CMK (cell line): ENCODE measurements at places on chromosomes 6 and 20.

- DNase-seq = no peak
Observed at GRCh38 chr6:114049367-114049966, 78.5 kb upstream of the HDAC2 start.

- no peak for DNase-seq
Observed at GRCh38 chr20:49385465-49385864, 97.0 kb downstream of the KCNB1 start.

- no peak for DNase-seq
Observed at GRCh38 chr6:53360093-53360912, 11.6 kb upstream of the ELOVL5 start.

- DNase-seq = no peak
Observed at GRCh38 chr6:14128746-14129145, 11.2 kb downstream of the CD83 start.

GRCh38 chr20:44704551-44704971 lies 10.6 kb upstream of the CCN5 start:
- DNase-seq = no peak

GRCh38 chr6:17869753-17870050 lies 117.7 kb downstream of the KIF13A start:
- no peak for DNase-seq

GRCh38 chr6:96687121-96687520 lies 124.2 kb downstream of the FHL5 start:
- DNase-seq = no peak

- no peak for DNase-seq
Observed at GRCh38 chr6:105911106-105911629, 175.0 kb upstream of the PRDM1 start.

- DNase-seq = peak; percentile 12
Observed at GRCh38 chr20:57654363-57654997, 34.3 kb upstream of the ZBP1 start.

- DNase-seq = no peak
Observed at GRCh38 chr20:50066161-50066834, 46.7 kb downstream of the UBE2V1 start.

- no peak for DNase-seq
Observed at GRCh38 chr6:142567461-142567860, 265.7 kb downstream of the ADGRG6 start.

DNA sequence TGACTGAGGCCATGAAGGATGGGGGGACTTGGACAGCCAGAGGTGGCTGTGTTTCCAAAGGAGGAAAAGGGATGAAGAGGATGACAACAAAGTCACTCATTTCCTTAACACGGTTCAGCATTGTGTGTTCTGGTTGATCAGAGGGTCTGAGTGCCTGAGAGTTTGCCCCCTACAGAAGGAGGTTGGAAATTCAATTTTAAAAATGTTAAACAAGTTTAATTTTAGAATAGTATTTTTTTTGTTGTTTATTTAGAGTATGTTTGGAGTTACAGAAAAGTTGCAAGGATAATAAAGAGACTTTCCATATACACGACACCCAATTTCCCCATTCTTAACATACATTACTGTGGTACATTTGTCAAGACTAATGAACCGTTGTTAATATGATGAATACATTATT lies 10.3 kb upstream of the VAPB start:
- DNase-seq = no peak

DNA sequence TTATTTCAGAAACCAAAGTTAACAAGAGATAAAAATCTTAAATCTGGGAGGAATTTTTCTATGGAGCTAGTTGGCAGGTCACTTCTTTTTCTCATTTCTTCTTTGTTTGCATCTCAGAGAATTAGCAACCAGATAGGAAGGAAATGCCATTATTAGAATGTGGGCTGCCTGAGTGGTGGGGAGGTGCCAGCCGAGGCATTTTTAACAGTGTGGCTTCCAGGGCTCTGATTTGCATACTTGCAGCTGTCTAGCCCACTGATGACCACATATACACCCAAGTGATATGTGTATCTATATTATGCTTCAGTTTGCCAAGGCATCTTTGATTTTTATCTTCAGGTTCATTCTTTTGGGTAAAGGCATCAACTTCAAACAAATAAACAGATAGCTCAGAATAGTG lies 206.7 kb downstream of the CLIC5 start:
- DNase-seq = no peak

DNA sequence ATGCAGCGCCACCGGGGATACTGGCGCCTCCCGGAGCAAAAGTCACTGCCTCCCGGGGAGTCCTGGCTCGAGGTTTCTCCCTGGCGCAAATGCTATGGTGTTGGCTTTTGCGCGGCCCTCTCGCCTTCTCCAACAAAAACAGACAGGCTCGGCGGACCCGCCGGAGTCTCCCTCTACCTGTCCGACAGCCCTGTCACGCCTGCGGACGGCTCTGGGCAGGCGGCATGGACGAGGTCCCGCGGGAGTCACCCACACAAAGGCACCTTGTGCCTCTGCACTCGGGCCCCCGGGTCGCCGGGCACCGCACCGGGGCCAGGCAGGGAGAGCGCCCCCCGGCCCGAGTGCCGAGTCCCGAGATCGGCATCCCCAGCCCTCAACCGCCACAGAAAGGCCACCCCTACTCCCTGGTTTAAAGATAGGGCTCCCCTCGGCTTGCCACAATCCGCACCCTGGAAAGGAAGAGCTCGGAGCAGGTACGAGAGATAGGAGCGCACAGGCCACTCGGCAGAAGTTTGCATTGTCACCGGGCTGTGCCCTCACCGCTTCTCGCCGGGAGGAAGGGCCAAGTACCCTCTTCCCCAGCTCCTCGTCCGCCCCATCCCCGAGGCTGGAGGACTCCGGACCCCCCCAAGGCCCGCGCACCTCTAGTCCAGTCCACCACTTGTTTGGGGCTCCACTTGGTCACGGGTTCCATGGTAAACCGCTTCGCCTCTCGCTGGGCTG lies 903 bp downstream of the CNKSR3 start:
- DNase-seq = peak; percentile 40

GRCh38 chr6:157075549-157076450 lies 247.5 kb downstream of the TMEM242 start:
- no peak for DNase-seq

- DNase-seq = peak; percentile 92
Observed at GRCh38 chr20:4811661-4812181, 90.0 kb downstream of the PRND start.

- DNase-seq = no peak
Observed at GRCh38 chr20:46088409-46089166, 1.2 kb downstream of the NCOA5 start.

DNA sequence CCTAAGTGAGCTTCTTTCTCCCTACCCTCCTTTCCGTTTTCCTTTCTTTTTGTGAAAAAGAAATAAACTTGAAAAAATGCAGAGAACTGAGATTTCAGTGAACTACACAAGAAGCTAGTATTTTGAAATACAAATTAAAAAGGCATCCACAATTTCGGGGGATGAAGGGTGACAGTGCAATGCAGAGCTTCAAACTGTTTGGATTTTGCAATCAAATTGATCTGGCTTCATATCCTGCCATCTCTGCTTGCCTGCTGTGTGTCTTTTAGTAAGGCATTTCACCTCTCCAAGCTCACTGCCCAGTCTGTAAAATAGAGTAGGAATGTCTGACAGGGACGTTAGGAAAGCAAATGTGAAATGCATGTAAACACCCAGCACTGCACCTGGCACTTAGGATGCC lies 258.0 kb downstream of the HACE1 start:
- no peak for DNase-seq

- DNase-seq = no peak
Observed at GRCh38 chr6:79330704-79331103, 96.2 kb upstream of the HMGN3 start.

- DNase-seq = no peak
Observed at GRCh38 chr6:65667916-65668656, 38.9 kb downstream of the EYS start.

- no peak for DNase-seq
Observed at GRCh38 chr6:16518265-16518664, 243.0 kb downstream of the ATXN1 start.

GRCh38 chr20:50291254-50292078 lies 100.8 kb downstream of the CEBPB start:
- no peak for DNase-seq
